ENCODE measurements at places on chromosomes 5 and 9.

- DNase-seq: no peak
Measured at GRCh38 chr9:97505845-97506244, 4.4 kb downstream of the TMOD1 start.

DNA sequence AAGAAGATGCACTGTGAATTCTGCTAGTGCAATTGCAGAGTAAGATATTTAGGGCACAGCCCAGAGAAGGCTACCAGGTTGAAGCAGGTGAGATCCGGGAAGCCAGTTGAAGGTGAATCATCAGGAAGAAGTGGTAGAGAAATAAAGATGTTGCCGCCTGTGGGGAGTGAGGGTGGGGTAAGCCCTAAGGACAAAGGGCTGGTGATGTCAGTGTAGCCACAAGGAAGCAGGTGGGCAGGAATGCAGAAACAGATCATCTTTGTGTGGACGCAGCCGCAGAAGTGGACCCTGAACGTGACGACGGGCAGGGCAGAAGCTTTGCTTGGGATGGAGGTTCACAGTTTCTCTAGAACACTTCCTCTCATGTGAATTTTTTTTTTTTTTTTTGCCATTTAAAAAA is 164.2 kb downstream of the ACTL7B start:
- no peak for DNase-seq

- DNase-seq: no peak
Measured at GRCh38 chr9:89433826-89434225, 64.1 kb downstream of the SEMA4D start.

GRCh38 chr5:16557477-16557876 is 59.3 kb downstream of the RETREG1 start:
- no peak for DNase-seq

DNA sequence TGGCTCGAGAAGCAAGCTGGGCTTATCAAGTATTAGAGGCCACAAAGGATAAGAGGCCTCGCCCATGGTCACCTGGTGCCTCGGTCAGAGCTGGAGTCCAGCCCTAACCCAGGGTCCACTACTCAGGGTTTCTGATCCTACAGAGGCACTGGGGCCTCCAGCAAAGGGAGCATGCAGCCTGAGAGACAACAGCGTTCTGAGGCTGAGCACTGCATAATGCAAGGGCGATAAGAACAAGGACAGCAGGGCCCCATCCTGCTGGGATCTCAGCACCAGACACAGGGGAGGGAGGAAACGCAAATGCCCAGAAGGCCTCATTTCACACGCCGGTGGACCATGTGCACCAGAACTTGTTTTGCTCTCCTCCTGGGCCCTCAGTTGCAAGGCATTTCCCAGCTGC is 63.0 kb downstream of the C5orf15 start:
- no peak for DNase-seq

- no peak for DNase-seq
Measured at GRCh38 chr5:178454303-178454702, 135.9 kb downstream of the COL23A1 start.

GRCh38 chr5:1921711-1922110 is 39.0 kb upstream of the IRX4 start:
- no peak for DNase-seq

- no peak for DNase-seq
Measured at GRCh38 chr5:180216646-180217171, 7.7 kb upstream of the RASGEF1C start.
